ENCODE measurements at places on chromosomes 7 and 10.

DNA sequence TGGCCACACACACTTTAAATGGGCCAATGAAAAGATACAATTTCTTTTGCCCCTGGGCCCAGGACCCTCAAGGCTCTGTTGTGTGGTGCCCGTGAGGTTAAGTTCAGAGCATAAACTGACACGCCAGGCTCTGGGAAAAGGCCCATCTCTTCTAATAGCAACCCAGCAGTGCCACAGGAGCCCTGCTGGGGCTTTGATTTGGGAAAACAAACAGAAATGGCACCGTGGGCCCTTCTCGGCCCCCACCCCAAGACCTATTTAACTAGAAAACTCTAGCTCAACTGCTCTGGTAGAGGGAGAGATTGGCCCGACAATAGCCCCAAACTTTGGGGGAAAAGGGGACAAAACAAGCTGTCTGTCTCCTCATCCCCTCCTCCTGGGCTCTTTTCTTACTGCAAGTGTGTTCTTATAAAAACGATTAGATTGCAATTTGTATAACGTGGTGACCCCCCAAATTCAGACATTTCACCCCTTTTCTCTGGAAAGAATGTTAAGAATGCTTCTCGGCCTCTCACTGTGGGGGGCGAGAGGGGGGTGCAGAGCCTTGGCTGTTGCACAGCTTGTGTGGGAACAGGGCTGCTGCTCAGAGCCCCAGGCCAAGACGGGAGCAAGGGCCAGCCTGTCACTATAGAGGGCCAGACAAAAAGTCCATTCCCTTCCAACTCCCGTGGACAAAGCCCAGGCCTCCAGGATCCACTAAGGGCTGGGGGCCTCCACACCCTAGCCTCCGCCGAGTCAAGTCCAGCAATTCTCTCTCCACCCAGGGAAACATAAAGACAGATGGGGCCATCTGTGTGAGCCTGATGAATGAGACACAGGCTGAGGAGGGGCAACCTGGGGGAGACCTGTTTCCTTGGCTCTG lies 26.8 kb downstream of the DPCD start:
- DNase-seq: no peak

- DNase-seq: no peak
Observed at GRCh38 chr10:70748305-70748704, 36.9 kb downstream of the TBATA start.

GRCh38 chr10:97584060-97584797 lies at the start of gene HOGA1:
TSS of gene HOGA1 (plus strand) at chr10:97584389. CDS start at chr10:97584704, 315 bp downstream.
- no peak for DNase-seq

GRCh38 chr10:4242561-4243035 lies 457.6 kb upstream of the KLF6 start:
- no peak for DNase-seq

DNA sequence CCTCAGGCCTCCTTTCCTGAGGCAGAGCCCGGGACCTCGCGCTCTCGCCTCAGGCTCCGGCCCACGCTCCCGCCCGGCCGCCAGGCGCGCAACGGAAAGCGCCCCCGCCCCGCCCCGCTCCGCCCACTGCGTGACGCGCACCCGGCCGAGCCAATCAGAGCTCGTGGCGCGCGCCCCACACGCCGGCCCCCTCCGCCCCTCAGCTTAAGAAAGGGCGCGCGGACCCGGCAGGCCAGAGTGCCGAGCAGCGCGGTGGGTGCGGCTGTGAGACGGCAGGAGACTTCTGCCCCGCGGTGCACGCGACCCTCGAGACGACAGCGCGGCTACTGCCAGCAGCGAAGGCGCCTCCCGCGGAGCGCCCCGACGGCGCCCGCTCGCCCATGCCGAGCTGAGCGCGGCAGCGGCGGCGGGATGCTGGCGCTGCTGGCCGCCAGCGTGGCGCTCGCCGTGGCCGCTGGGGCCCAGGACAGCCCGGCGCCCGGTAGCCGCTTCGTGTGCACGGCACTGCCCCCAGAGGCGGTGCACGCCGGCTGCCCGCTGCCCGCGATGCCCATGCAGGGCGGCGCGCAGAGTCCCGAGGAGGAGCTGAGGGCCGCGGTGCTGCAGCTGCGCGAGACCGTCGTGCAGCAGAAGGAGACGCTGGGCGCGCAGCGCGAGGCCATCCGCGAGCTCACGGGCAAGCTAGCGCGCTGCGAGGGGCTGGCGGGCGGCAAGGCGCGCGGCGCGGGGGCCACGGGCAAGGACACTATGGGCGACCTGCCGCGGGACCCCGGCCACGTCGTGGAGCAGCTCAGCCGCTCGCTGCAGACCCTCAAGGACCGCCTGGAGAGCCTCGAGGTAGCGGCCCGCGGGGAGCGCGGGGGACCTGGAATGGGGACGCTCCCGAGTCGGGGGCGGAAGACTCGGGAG lies at the start of gene NPTX2:
Gene NPTX2 (plus strand): TSS at position 235 of the 909 bp plus-strand sequence. CDS start 177 bp downstream, at position 412.
- no peak for DNase-seq

- DNase-seq: no peak
Observed at GRCh38 chr7:152850420-152850819, 90.9 kb downstream of the ACTR3B start.

GRCh38 chr10:79021331-79021907 lies 47.3 kb upstream of the ZMIZ1 start:
- no peak for DNase-seq

GRCh38 chr7:42212541-42213090 lies 24.4 kb downstream of the GLI3 start:
- no peak for DNase-seq

- DNase-seq: no peak
Observed at GRCh38 chr7:94941844-94942632, 34.6 kb downstream of the PPP1R9A start.

DNA sequence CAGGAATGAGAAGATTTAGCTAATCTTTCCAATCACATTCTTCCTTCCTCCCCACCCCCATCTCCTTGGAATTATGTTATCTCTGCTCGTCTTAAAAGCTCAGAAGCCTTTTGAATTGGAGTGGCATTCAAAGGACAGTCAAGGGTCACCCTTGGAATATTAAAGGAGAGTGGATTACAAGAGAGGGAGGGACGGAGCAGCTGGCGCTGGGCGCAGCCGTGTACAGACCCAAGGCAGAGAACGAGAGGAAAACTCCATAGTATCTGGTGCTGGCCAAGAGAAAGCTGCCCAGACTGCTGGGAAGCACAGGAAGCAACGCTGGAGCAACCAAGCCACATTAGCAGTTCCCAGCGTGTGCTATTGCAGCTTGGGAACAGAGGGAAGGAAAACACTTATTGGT lies 95.7 kb downstream of the POU6F2 start:
- DNase-seq: no peak

DNA sequence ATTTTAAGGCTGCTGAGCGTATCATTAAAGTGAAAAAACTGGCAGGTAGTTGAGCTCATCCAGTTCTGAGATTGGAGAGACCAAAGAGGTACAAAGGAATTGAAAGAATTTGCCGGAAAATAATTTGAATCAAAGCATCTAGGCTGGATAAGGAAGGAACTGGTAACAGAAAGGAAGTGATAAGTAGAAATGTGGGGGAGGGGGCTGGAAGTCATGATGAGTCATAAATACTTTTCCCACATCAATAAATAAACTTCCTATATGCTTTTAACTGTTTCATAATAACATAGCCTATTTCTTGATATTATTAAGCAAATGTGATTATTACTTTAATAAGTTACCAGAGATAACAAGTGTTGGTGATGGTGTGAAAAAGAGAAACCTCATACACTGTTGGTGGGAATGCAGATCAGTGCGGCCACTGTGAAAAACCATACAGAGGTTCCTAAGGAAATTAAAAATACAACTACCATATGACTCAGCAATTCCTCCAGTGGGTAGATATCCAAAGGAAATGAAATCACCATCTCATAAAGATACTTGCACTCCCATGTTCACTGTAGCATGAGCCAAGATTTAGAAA lies 27.0 kb downstream of the ZNF438 start:
- no peak for DNase-seq

DNA sequence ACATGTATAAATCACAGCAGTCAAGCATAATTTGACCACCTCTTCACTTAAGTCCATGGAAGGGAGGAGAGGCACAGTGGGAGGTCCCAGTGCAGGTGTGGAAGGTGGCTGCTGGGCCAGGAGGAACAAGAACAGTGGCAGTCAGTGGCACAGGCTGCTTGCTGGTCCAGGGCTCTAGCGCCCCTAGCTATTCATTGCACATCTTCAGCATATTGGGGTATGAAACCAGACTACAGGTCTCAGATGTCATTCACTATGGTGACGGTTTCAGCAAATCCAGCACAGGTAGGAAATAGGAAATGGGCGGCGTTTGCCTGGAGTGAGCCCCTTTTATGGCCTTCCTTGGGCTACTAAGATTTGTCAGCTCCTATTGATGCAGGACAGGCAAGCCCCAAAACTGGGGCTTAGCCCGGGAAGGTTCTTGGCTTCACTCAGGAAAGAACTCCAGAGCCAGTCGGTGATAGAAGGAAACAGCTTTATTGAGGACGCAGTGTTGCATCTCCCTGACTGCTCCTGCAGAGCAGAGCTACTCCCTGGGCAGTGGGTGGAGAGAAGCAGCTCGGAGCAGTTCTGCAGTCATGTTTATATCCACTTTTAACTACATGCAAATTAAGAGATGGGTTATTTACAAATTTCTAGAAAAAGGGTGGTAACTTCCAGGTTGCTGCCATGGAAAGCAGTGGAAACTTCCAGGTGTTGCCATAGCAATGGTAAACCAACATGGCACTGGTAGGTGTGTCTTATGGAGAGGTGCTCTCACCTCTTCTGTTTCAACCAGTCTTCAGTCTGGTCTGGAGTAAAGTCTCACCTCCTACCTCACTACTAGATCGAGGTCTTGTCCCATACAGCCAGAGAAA lies 608.8 kb downstream of the PARD3 start:
- no peak for DNase-seq

- DNase-seq: no peak
Observed at GRCh38 chr10:114571316-114571999, 86.6 kb downstream of the ABLIM1 start.

DNA sequence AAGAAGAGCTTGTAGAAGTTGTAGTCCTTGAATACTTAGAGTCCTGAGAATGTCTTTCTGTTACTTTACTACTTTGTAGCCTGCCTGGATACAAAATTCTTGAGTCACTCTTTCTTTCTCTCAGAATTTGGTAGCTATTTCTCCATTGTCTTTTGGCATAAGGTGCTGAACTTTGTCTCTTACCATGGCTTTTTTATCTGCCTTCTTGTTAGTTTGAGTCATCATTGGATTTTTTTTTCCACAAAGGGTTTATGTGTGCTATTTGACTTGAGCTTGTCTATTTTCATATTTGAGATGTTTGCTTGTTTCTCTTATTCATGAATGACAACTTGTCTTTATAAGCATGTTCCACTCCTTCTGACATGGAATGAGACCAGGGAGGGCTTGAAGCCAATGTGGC lies 74.5 kb upstream of the EXOC6 start:
- no peak for DNase-seq

DNA sequence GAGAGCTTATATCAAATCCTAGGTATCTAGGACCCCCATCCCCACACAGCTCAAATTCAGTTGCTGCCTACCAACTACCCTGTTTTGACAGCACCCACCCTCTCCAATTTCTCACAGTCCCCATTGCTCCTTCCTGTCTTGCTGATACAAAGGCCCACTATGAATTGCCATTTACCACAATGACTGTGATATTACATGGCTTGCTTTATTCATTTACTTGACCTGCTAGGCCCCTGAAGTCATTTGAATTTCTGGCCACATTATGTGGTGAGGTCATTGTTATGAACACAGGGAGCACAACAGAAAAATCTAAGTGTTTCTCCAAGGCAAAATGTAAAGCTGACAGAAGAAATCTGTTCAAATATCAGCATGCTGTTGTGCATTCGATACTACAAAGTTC lies 101.4 kb downstream of the PPP1R17 start:
- DNase-seq: no peak

GRCh38 chr7:84624927-84625326 lies 430.3 kb upstream of the SEMA3A start:
- no peak for DNase-seq

All from activated B cell treated with CpG ODN at 0.5 μM for 24 hours (primary cell).